Uterus (tissue), 4 donors: ENCODE measurements at places on chromosomes 3 and 15. TPM values are rescaled to one million over a fixed set of nuclear protein-coding genes. Genes with fewer than 3 reads are reported as not detected.

Gene CPA3
- 7.3 TPM for total RNA-seq

Gene IL16
- total RNA-seq: 16.6 TPM

Gene CADM2
- total RNA-seq: 0.29 TPM

Gene BTLA
- total RNA-seq: 0.62 TPM

Gene ARRDC4
- 29.9 TPM for total RNA-seq

DNA sequence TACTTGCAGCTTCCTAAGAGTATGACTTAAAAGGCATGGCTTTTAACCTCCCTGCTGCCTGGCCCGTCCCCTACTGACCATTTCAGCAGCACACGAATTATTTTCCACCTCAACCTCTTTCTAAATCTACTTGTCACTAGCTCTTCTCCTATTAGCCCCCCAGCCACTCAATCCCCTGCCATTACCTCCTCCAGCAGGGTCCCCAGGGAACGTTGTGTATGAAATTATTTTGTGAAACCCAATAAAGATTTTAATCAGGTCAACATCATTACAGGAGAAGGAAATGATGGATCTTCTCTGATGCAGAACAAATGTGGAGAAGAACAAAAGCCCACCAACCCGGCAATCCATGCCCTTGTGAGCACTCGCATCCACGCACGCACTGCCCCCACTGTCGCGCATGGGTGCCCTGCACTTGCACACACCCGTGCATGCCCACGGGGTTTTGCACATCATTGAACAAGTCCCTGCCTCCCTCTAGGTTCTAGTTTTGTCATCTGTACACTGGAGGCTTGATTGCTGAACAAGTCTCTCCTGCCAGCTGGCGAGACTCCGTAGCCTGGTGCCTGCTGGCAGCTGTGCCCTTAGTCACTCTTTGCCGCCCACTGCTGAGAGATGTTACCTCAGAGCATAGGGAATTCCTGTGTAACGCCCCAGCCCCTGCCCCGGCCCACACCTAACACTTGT lies 51.6 kb downstream of the LINGO1 start:
- H3K4me3 ChIP-seq: no peak overlapping the region
- no peak for DNase-seq
- no peaks in the 10 kb centered on the region for H3K36me3 ChIP-seq
- H3K4me1 ChIP-seq: no peaks in the 10 kb centered on the region

- no peaks in the 10 kb centered on the region for H3K27me3 ChIP-seq
- no peak for DNase-seq
- no peaks in the 10 kb centered on the region for H3K36me3 ChIP-seq
- H3K27ac ChIP-seq: no peak overlapping the region
- H3K4me1 ChIP-seq: no peaks in the 10 kb centered on the region
Measured at GRCh38 chr3:165784337-165784736, 52.9 kb downstream of the BCHE start.

GRCh38 chr15:41018534-41018933 lies 65.3 kb downstream of the CHAC1 start:
- H3K27ac ChIP-seq: no peak overlapping the region
- no peak overlapping the region for H3K4me3 ChIP-seq
- H3K36me3 ChIP-seq: no peaks in the 10 kb centered on the region
- no peaks in the 10 kb centered on the region for H3K27me3 ChIP-seq
- DNase-seq: peak; percentile 19
- H3K4me1 ChIP-seq: no peaks in the 10 kb centered on the region

DNA sequence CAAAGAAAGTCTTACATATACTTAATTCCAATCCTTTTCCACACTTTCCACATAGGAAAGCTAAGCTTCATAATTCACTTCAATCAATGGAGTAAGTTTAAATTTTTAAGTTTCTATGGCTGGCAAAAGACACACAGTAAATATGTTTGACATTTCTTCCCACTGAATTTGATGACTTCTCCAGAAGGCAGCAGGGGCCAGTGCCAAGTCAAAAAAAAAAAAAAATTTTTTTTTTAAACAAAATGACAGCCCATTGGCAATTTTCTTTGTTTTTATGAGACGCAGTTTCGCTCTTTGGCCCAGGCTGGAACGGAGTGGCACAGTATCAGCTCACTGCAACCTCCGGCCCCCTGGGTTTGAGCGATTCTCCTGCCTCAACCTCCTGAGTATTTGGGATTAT lies 28.7 kb downstream of the ATP13A3 start:
- no peaks in the 10 kb centered on the region for H3K27me3 ChIP-seq
- no peak overlapping the region for H3K27ac ChIP-seq
- H3K36me3 ChIP-seq: no peaks in the 10 kb centered on the region
- H3K4me3 ChIP-seq: no peak overlapping the region
- no peaks in the 10 kb centered on the region for H3K4me1 ChIP-seq

- H3K4me1 ChIP-seq: no peaks in the 10 kb centered on the region
- H3K27ac ChIP-seq: no peak overlapping the region
- no peaks in the 10 kb centered on the region for H3K27me3 ChIP-seq
- DNase-seq: no peak
- no peak overlapping the region for H3K4me3 ChIP-seq
Measured at GRCh38 chr3:78177780-78178179, 1137.9 kb downstream of the ROBO2 start.

GRCh38 chr15:68028888-68029207 lies 25.3 kb upstream of the PIAS1 start:
- H3K36me3 ChIP-seq: no peaks in the 10 kb centered on the region
- H3K4me1 ChIP-seq: no peaks in the 10 kb centered on the region
- H3K4me3 ChIP-seq: no peak overlapping the region
- no peak for DNase-seq
- H3K27ac ChIP-seq: no peak overlapping the region

- H3K4me3 ChIP-seq: no peak overlapping the region
- H3K4me1 ChIP-seq: no peaks in the 10 kb centered on the region
- no peak for DNase-seq
- no peaks in the 10 kb centered on the region for H3K36me3 ChIP-seq
Measured at GRCh38 chr3:195559723-195560409, 16.7 kb upstream of the PPP1R2 start.

DNA sequence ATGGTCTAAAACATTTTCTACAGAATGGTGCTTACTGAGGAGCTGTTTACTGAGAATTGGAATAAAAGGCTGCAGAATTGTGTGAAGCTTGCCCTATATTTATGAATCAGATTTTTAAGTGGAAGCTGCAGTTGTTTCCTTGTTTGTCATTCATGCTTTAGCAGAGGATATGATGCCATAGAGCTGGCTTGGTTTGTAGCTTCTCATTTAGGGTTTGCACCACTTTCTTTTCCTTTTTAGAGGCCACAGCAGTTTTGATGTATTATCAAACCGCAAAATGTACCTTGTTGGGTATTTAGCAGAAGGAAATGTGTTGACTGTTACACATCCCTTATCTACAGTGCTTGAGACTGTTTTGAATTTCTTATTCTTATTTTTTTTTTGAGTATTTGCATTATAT lies 66.2 kb downstream of the RASA2 start:
- no peak for DNase-seq
- no peaks in the 10 kb centered on the region for H3K27me3 ChIP-seq
- H3K4me1 ChIP-seq: no peaks in the 10 kb centered on the region

DNA sequence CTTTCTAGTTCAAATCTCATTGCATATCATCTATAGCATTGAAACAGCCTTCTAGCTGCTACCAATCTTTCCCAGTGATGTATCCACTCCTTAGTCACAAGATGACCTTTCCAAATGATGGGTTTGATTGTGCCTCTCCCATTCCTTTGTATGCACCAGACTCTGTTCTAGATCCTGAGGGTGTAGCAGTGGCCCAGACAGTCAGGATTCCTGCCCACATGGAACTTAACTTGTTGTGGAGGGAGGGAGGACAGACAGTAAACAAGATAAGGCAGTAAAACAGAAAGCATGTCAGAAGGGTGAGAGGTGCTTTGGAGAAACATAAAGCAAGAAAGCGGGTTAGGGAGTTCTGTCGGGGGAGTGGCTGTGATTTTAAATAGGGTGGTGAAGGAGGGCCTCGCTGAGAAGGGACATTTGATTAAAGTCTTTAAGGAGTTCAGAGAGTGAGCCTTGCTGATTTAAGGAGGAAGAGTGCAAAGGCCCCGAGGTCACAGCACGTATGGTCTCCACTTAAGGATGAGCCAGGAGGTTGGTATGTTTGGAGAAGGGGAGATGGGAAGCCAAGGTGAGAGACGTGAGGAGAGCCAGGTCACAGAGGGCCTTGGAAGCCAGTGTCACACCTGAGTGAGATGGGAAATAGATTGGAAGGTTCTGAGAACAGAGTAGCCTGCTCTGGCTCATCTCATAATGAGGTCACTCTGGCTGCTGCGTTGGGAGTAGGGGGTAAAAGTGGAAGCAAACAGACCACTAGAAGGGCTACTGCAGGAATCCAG lies 38.3 kb downstream of the FAM43A start:
- H3K4me1 ChIP-seq: no peaks in the 10 kb centered on the region
- no peaks in the 10 kb centered on the region for H3K36me3 ChIP-seq
- no peaks in the 10 kb centered on the region for H3K27me3 ChIP-seq
- H3K27ac ChIP-seq: no peak overlapping the region
